Activated CD4-positive, alpha-beta T cell treated with anti-CD3 and anti-CD28 coated beads for 1 hour (primary cell): ENCODE measurements at places on chromosomes 3 and 15.

GRCh38 chr3:61055447-61055846 lies 195.8 kb downstream of the FHIT start:
- no peak for DNase-seq

GRCh38 chr15:101138913-101139880 lies 112.7 kb downstream of the CHSY1 start:
- DNase-seq = no peak

DNA sequence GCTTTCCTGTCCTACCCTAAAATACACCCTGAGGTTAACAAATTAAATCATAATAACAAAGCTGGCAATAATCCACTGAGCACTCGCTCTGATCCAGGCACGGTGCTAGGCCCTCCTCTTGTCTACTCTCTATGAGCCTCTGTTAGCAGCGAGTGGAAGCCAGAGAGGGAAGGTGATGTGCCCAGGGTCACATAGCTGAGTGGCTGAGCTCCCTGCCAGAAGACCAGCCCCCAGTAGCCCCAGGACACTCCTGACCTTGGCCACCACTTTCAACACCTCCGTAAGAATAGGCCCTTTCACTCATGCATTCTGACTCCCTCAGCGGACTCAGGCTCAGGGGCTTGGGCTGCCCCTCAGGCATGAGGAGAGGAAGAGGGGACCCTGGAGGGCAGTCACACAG lies 9.5 kb upstream of the PRKCD start:
- DNase-seq = no peak

DNA sequence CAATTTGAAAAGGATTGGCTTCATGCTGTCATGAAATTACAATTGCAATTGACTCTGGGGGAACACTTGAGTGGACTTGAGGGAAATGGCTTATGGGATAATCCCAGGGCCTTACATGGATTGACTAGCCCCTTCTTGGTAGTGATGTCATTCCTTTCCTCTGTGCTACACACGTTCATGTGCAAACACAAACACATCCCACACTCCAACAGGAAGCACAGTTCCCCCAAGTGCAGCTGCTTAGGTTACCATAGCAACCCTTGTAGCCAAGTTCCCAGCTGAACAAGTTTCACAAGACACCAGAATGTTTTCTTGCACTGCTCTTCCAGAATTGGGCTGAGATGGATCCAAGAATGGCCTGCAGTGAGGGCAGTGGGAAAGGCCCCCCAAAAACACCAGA lies 217.0 kb downstream of the ZNF621 start:
- no peak for DNase-seq

DNA sequence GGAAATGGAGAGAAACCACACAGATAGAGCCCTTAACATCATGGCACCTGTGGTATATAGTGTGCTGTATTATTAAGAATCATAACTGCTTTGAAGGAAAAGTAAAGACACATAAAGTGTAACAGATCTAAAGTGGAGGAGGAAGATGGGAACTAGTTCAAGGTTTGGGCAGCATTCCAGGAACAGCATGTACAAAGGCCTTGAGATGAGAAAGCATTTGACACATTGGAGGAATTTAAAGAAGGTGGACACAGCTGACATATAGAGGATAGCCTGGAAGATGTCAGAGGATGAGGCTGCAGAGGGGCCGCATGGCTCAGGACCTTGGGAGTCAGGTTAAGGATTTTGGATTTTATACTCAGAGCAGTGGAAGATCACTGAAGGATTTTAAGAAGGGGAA lies 39.0 kb downstream of the LRTM1 start:
- DNase-seq = no peak

- no peak for DNase-seq
Observed at GRCh38 chr3:40582401-40583027, 57.8 kb downstream of the ZNF621 start.

GRCh38 chr3:105960381-105960780 lies 91.6 kb upstream of the CBLB start:
- DNase-seq = no peak

DNA sequence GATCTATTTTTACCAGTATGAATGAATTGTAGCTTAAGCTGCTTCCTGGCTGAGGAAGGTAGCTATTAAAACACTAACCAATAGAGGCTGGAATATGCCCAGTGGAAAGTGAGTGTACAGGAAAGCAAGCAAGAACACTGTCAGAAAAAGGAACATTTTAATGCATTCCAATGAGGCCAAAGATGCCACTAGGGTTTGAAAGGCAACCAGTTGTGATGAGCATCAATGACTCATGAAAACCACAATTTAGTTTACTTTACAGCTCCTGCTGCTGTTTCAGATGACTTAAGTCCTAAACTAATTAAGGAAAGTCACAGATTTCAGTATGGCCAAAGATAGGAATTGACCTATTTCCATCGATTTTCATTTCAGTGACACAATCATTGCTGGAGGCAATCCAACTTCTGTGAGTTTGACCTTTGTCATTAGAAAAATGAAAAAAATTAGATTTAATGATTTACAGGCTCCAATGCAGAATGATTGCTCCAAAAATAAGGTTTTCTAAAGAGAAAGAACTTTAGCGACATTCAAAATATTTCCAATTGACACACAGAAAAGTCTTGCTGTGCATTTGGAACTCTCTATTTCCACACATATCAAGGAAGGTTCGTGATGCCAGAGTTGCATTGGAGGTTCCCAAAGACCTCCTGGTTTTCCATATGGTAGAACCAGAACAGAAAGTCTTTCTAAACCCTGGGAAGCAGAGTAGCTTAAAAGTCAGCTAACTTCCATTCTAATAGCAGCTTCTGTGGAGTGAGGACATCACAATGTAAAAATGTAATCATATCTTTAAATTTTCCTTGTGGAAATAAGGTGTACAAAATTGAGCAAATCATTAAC lies 103.0 kb downstream of the SUCNR1 start:
- no peak for DNase-seq

DNA sequence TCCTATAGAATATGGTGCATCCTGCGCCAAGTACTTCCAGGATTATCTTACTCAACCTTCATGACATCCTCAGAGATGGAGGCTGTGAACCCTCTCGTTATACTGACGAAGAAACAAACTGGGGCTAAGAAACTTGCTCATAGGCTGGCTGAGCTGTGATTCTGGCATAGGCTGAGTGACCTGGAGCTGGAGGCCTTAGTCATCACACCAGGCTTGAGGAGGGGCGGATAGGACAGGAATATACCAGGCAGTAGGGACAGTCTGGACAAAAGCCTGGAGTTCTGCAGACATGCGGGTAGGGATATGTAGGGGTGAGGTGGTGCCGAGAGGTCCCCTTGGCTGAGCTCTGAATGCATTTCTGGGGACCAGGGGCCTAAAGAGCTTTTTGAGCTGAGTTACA lies 18.1 kb downstream of the HEMK1 start:
- DNase-seq = no peak

DNA sequence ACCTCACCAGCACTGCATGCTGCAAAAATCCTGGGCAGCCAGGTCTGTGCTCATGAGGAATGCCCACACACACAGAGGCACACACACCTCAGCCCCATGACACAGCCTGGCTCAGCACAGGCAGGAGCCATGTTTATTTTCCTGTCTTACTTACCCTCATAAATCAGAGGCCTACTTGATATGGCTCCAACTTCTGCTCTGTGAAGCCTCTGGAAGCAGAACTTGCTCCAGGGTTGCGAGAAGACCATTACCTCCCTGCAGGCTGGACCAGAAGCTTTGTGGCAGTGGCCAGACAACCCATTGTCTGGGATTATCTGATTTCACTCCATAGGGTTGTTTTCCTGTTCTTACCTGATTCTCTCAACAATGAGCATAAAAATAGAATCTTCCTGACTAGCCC lies 43.8 kb upstream of the CMTM8 start:
- no peak for DNase-seq

DNA sequence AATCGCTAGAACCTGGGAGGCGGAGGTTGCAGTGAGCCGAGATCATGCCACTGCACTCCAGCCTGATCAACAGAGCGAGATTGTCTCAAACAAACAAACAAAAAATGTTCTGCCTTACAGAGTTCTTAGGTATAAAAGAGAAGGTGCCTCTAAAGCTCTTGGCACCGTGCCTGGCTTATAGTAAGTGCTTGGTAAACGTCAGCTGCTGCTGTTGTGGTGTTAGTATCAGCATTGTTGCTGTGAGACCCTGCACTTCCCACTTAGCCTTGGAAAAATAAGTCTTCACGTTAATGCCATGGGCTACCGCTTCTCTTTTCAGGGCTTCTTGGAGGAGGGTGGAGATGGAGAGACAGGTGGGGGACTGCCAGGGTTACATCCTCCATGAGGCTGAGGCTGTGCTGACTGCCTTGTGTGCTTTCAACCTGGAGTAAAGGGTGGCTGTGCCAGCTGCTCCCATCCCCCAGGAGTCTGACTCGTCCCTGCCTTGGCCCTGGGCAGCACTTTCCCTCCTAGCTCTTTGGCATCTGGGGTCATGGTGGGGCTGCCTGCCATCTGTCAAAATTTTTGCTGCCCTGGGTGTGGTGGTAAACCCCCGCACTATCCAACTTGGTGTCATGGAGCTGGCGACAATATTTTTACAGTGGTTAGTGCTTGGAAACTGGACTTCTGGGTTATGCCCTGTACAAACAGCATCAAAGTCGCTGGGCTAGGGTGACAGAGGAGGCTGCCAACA lies 17.8 kb downstream of the FLNB start:
- DNase-seq = no peak

- DNase-seq = no peak
Observed at GRCh38 chr15:50028326-50028725, 90.7 kb downstream of the ATP8B4 start.

GRCh38 chr3:126213379-126214028 lies 33.1 kb upstream of the ALDH1L1 start:
- DNase-seq = no peak

DNA sequence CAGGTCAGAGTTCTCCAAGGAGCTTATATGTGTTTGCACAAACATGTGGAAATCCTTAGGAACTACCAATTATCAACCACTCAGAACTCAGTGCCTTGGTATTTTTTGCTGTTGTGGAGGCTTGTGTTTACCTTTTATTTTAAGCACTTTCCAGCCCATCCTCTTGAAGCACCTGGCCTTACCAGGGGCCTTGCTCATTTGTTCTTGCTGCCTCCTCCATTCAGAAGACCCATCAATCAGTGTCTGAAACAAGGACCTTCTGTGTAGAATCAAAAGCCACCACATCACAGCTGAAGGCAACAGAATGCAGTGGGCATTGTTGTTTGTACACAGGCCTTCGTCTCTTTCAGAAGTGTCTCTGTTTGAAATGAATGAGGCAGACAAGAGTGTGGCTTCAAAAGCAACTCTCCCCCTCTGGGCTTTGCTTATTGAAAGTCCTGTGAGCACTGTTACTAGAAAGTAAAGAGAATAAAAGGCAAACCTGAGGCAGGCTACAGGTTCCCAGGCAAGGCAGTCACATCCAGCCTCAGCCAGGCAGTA lies 24.5 kb upstream of the LIPC start:
- DNase-seq = no peak

DNA sequence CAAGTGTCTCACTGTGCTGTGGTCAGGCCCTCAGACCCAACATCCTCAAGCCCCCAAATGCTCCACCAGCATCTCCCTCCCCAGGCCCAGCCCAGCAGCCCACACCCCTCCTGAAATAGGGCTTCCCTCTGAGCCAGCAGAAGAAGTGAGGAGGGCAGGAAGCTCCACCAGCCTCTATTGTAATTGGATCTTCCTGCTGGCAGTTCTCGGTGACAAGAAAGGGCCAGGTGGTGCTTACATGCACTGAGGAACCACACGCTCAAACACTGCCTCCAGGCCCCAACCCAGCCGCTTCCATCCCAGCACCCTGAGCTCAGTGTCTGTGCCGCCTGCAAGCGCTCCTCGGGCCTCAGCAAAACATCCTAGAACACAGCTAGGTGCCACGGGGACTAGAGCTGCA lies 96.7 kb downstream of the ATP10A start:
- DNase-seq = no peak

DNA sequence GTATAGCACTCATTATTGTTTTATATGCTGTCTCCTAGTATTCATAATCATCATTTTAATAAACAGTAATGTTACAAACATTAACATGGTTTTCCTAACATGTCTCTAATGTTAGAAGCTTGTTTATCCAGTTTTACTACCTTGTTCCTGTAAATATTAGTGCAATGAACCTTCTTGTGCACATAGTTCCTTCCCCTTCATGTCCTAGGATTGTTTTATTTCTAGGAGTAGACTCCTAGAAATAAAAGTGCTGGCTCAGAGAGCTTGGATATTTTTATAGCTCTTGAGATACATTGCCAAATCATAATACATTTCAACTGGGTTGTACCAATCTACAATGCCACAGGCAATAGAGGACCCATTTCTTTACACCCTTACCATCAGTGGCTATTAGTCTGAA lies 161.3 kb downstream of the SV2B start:
- DNase-seq = no peak

DNA sequence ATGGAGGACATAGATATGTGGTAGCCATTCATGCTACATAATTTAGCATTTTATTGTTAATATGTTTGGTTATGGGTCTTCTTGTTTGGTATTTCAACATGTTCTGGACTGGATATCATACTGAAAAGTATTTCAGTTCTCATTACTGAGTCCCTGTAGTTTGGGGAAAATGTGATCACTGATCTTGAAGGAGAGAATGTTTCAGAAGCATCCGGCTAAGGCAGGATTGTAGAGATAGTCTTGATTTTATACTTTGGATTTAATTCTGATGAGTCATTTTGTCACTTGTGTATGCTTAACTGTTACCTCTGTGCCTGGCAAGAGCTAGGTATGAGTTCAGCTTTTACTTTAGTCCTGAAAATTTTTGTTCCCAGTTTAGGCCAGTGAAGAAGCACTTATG lies 7.1 kb downstream of the CHD2 start:
- no peak for DNase-seq

DNA sequence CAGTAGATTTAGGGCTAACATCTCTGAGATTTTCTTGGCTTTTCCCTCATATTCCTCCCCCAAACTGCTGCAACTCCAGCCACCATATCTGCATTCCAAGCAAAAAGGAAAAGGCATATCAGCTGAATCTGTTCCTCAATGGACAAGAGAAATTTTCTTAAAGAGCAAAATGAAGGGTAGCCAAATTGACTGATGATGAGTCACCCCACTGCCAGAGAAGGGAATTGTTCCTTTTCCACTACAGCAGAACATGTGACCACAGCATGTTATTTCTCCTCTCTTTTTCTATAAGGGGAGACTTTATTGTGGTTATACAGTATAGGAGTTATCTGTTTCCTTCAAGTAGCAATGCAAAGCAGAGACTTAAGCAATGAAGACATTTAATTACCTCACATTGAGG lies 172.5 kb downstream of the MTHFS start:
- DNase-seq = no peak

DNA sequence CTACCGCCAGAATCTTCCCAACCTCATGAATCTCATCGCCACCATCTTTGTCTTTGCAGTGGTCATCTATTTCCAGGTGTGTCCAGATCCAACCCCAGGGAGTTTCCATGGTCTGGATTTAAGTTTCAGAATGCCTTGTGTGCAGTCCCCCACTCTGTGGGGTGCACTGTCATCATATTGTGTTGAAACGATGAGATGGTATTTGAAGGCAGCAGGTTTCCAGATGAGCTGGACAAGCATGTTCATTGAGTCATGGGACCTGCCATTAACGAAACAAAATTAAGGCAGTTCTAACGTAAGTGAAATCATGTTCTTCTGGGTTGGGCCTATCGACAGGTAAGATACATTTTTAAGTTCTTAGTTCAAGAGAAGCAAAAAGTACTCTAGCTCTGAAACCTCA lies 12.7 kb downstream of the SEC61A1 start:
- no peak for DNase-seq

GRCh38 chr3:88013592-88013991 lies 45.2 kb downstream of the CGGBP1 start:
- DNase-seq = no peak

GRCh38 chr15:69463182-69463756 lies 10.7 kb downstream of the RPLP1 start:
- no peak for DNase-seq
